ENCODE measurements at places on chromosomes 6 and 20.

DNA sequence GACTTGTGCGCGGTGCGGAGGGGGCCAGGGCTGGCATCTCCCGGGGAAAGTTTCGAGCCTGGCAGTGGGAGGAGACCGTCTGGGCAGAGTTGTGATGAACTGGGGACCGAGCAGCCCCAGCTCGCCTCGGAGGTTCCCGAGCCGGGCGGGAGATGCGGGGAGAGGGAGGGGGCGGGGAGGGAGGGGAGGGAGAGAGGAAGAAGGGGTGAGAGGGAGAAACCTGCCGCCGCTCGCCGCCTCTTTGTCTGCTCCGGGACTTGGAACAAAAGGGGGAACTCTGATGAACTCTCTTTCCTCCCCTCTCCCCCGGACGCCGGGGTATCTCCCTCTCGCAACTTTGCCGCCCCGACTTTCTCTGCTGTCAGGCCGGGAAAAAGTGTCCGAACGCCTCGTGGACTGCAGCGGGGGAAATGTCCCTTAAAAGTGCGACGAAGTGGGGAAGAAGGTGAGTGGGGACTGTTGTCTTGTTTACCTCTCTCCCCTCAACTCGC, 72.7 kb downstream of the SOX4 start:
- no peak for DNase-seq

- DNase-seq: no peak
Observed at GRCh38 chr6:5282191-5282623, 20.9 kb downstream of the FARS2 start.

DNA sequence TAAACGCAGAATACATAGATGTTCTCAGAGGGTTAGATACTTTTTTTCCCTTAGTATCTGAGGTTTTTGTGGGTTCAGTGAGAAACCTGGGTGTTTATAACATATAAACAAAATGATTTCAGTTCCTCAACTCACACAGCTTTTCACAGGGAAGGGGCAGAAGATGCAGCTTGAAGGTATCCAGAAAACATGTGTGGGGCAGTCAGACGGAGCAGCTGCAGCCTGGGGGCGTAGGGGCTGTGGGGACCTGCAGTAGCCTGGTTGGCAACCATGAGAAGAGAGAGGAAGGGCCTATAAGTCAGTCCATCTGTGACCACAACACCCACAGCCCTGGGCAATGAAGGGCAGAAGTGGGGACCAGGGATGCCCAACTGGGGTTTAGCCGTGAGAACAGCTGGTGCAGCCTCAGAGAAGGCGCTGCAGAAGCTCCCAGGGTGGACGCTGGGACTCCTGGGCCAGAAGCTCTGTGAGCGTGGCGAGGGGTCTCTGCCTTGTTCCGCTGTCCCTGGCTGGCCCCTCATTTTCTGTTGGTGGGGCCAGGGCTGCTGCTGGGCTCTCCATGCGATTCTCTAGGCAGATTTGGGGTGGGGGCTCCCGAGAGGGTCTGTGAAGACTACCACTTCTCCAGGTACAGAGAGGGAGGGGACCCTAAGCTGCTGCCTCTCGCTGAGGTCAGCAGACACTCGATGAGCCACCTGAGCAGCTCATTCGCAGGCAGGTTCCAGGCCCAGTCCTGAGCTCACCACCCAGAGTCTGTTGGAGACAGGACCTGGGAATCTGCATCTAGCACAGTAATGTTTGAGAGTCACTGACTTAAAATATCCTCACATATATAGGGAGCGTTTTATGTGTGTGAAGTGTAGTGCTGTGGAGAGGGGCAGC, 181.2 kb downstream of the ZDHHC14 start:
- no peak for DNase-seq

- DNase-seq: no peak
Observed at GRCh38 chr6:160028487-160029275, 59.8 kb downstream of the IGF2R start.

GRCh38 chr6:143941852-143942627, 66.0 kb downstream of the PLAGL1 start:
- no peak for DNase-seq

DNA sequence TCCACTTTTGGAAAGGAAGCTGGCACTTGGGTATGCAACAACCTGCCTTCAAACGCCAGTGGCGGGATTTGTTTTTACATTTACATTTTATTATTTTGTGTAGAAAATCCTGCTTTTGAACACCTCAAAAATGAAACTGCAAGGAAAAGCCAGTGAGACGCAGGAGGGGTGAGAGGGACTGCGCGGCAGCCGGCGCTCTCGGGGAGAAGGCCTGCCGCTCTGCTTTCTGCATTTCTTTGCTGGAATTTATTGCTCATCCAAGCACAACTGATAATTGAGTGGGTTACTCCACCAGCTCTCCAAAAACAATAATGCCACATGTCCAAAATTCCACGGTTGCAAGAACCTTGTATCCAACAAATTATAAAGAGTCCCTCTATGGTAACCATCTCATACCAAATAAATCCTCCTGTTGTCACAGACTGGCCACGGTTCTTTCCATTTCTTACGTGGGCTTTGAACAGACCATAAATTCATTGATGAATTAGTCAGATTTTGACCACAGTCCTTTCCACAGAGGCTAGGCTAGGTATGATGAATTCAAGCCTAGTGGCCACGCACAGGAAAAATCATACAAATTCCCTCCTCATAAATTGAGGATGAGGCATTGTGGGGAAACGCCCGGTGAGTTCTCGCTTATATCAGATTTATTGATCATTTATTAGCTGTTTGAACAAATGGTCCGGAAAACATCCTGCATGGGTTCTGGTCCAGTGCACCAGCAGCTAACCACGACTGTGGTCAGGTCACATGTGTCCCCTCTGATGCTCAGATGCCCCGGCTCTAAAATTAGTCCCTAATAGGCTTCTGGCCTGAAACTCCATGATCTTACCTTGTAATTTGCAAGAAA, 31.6 kb upstream of the FOXC1 start:
- no peak for DNase-seq

- DNase-seq: no peak
Observed at GRCh38 chr20:49680484-49680883, 33.2 kb downstream of the B4GALT5 start.

- no peak for DNase-seq
Observed at GRCh38 chr6:135522965-135523692, 25.6 kb upstream of the AHI1 start.

- no peak for DNase-seq
Observed at GRCh38 chr6:145789443-145789842, 25.2 kb downstream of the FBXO30 start.

DNA sequence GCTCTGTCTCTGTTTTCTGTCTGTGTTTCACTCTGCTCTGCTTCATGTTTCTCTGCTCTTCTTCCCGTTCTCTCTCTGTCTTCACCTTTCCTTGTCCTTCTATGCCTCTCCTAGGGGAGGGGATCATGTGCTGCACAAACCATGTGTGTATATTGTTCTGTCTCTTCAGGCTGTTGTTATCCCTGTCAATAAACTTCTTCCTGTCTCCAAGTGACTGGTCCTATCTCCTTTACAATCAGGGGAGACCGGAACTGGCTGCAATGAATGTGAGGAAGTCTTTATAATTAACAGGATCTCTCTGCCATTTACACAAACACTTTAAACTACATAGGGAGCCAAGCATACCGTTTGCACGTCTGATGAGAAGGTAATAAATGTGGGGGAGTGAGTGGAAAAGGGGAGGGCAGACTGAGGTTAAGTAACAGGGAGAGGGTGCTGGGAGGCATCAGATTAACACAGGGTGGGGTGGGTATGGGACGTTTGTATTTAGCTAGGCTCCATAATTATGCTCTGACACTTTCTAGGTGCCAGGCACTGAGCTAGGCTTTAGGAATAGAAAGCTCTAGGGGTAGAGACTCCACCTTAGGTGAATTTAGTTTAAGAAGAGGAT, 626.1 kb downstream of the DHX35 start:
- DNase-seq: no peak

DNA sequence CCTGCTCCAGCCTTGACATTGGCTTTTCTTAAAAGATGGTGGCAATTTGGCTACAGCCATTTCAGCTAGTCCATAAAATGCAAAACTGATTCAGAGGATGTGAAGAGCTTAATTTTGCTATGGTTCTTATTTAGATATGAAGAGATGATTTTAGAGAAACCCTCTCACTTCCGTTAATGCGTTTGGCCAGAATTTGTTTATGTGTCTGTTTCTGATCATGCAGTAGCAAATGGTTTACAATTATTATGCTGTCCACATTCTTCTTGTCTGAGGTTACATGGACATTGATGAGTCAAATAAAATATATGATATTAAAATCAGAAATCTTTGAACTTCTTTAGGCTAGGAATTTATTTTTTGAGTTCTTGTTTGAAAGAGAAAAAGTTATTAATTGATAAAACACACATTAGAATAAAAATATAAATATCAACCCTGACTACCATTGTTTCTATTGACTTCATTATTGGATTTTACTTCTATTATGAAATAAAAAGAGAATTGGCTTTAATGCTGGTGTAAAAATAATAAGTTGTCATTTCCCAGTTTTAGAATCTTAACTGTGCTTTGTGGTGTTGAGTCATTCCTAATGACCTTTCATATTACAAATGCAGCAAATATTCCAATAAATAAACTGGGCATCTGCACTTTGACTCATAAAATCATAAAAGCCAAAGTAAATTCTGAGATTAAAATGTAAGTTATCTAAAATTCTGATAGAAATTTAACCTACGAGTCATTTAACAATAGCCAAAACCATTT, 1286.0 kb upstream of the GJE1 start:
- peak; percentile 12 for DNase-seq

DNA sequence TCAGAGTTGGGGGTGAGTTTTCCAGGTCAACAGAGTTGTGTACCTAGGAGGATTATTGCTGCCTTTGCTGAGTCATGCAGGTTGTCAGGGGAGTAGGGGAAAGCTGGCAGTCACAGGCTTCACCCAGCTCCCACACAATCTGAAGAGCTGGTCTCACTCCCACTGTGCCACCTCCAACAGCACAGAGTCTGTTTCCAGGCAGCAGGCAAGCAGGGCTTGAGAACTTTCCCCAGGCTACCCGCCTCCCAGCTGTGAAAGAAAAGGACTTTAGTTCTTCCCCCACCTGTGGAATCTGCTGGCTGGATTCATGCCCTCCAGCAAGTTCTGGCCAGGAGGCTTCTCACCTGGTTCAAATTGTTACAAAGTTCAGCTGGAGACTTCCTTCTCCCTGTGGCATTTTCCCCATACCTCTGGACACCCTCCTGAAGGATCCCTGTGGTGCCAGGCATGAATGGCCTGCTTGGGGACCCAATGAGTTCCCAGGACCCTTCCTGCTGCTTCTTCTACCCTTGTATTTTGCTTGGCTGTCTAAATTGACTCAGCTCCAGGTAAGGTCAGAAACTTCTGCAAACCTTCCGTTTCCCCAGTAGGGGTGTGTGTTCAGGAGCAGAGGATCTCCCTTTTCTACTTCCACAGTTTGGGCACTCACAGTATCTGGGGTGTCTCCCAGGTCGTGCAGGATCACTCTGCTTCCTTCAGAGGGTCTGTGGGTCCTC, 378.1 kb upstream of the MAN1A1 start:
- peak; percentile 43 for DNase-seq

GRCh38 chr6:79079561-79080041, 1.5 kb upstream of the PHIP start:
- no peak for DNase-seq

GRCh38 chr20:12695937-12696336, 312.8 kb upstream of the SPTLC3 start:
- no peak for DNase-seq

DNA sequence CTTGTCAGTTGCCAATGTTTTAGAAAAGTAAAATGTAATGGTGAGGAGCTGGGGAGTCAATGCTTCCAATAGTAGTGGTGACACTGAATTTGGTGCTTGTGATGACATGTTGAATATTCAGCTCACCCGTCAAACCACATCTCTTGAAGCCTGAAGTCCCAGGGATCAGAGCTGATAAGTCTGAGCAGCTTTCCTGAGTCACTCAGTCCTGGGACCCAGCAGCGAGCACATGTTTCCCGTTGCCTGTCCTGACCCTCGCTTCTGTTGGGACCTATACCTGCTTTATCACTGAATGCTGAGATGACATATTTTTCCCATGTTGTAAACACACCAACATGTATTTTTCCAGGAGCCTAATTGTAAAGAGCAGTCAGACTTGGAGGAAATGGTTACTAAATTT, 693.6 kb downstream of the QKI start:
- no peak for DNase-seq

- no peak for DNase-seq
Observed at GRCh38 chr6:147577488-147577887, 69.0 kb downstream of the SAMD5 start.

GRCh38 chr6:142746524-142746923, 198.5 kb downstream of the HIVEP2 start:
- DNase-seq: no peak

GRCh38 chr6:90297115-90297866, 648 bp upstream of the BACH2 start:
- DNase-seq: no peak

DNA sequence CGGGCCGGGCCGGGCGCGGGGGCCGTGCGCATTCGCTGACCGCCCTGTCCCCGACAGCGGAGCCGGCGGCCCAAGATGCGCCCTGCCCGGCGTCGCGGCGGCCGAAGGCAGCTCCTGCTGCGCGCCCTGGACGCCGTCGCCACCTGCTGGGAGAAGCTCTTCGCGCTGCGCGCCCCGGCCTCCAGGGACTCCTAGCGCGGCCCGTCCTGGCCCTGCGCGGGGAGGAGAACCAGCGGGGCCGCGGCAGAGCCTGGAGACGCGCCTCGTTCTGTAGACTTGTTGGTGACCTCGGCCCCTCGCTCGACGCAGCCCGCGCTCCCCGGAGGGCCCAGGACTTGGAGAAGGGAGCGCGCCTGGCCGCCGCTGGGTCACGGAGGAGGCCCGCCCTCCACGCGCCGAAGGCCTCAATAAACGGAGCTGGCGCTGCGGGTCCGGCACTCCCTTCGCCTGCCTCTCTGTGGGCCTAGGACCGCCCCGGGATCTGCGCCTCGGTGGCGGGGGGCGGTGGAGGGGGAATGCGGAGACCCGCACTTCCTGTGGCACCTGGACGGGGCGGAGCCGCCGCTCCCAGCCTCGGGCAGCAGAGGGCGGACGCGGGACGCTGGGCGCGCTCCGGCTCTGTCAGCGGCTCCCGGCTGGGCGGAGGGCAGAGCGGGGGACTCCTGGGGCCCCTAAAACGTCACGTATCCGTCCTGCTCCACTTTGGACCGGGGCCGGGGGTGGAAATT, 2.7 kb downstream of the C20orf204 start:
- DNase-seq: peak; percentile 38

DNA sequence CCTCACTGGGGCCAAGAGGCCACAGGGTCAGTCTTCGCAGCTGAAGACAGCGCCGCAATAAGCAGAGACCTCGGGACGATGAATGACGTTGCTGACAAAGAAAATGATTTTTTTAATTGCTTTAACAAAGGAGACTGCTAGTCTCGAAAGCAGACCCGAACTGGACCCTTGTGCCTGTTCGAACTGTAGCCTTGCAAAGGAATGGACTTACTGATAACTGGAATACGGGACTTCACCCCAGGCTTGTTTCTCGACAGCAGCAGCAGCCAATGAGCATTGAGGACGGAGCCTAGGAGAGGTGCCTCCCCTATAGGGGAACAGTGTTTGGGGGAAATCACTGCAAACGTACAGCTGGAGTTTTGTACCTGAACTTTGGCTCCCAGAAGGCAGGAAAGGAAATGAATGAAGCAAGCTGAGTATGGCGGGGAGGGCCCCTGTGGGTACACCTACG, 1.3 kb upstream of the TAF4 start:
- no peak for DNase-seq
